Left ventricle myocardium inferior (tissue), 1 donor: ENCODE measurements at places on chromosomes 13 and 19.

GRCh38 chr13:77000475-77000874, 8.6 kb downstream of the CLN5 start:
- DNase-seq = no peak

DNA sequence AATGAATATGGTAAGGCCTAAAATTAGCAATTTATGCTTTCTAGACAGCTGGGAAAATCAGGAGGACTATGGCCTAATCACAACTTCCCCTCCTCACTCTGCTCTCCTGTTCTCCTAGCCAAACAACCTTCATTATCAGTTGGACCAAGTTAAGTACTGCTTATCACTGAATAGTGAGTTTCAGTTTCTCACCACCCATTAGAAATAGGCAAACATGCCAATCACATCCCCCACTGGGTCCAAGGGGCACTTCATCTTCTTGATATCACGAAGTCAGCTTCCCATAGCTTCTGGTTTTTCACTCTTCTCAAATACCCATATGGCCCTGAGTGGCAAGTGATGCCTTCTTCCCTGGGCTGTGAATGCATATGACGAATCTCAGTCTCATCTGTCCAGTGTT, 689.6 kb downstream of the SLITRK5 start:
- DNase-seq = no peak

GRCh38 chr13:35208587-35208986, 266.5 kb downstream of the NBEA start:
- no peak for DNase-seq

- DNase-seq = no peak
Observed at GRCh38 chr13:58876473-58876872, 1244.9 kb downstream of the PCDH17 start.

DNA sequence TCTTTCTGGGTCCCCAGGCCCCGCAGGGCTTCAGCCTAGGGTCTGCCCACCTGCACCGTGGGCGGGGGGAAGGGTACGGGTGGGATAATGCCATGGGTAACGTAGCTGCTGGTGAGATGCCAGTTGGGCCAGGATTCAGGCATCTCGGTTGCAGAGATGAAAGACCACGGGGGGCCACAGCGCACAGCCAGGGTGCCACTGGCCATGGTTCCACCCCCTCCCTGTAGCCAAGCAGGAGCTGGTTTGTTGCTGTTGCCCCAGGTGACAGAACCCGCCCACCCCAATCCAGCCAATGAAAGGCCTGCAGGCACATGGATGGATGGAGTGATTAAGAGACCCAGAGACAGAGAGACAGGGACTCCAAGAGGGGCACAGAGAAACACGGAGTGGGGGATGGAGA, 1.0 kb upstream of the CGB7 start:
- DNase-seq = no peak

GRCh38 chr13:101140936-101141335, 275.4 kb downstream of the NALCN start:
- no peak for DNase-seq

- DNase-seq = no peak
Observed at GRCh38 chr19:46487178-46487801, 8.4 kb downstream of the PNMA8B start.

DNA sequence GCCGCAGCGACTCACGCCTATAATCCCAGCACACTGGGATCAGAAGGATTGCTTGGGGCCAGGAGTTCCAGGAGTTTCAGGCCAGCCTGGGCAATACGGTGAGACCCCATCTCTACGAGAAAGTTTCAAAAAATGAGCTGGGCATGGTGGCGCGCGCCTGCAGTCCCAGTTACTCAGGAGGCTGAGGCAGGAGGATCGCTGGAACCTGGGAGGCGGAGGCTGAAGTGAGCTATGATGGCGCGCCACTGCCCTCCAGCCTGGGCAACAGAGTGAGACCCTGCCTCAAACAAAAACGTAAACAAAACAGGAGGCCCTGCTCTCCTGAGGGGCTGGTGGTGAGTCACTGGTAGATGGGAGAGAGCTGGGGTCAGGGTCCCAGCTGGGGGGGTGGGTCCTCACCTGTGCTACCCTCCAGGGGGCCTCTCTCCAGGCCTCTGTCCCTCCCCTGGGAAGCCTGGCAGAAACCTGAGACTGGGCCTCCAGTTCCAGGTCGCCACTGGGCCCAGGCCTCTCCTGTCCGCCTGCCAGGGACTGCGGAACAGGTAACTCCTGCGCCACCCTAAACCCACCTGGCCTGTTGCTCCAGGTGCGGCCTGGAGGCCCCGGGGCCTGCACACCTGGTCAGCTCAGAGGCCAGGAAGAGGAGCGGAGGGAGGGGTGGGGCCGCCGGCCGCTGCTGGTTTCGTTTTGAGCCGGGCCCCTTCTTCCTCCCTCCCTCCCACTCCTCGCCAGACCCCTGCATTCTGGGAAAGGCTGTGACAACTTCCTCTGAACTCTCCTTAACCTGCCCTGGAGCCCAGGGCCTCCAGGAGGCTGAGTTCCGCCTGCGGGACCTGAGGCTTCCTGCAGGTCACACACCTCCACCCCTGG, 17.2 kb upstream of the ZBTB7A start:
- DNase-seq = no peak

GRCh38 chr19:57708641-57709361, at the start of gene ZNF154:
Gene ZNF154 (minus strand): TSS chr19:57709204. CDS start chr19:57708971, 233 bp downstream.
- DNase-seq = peak; percentile 21

DNA sequence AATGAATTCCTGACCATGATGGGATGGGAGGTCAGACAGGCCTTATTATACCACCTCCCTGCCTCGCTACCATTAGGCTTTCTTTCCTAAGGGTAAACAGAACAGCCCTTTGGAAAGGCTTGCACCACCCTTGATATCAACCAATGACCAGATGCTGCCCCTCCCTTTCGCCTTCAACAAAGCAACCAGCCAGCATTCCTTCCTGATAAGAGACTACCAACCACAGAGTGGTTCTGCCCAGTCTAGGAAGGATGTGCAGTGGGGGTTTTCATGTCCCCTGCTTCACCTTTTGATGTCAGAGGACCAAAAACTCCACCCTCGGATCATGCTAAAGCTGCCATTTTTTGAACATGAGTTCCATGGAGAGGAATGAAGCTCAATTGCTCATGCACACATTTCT, 21.7 kb downstream of the TEX30 start:
- no peak for DNase-seq

GRCh38 chr19:35754370-35755130, 2.3 kb downstream of the HSPB6 start:
- DNase-seq = no peak

DNA sequence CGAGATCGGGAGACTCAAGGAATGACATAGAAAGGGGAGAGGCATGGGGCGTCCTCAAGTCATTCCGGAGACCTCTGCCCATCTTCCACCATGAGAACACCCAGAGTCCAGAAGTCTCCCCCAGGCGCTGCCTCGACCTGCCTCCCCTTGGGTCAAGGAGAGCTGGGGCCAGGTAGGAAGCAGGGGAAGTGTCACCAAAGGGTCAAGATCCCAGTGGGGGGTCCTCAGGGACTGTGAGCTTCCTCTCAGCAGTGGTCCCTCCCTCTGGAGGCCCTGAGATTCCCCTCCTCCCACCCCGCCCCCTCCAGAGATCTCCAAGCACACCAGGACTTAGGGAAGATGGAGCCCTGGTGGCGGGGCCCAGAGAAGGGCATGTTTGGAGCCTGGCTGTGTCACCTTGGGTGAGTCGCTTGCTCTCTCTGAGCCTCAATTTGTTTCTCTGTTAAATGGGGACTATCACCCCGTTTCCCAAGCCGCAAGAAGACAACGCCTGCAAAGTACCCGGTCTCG, 919 bp downstream of the DACT3 start:
- peak; percentile 22 for DNase-seq

DNA sequence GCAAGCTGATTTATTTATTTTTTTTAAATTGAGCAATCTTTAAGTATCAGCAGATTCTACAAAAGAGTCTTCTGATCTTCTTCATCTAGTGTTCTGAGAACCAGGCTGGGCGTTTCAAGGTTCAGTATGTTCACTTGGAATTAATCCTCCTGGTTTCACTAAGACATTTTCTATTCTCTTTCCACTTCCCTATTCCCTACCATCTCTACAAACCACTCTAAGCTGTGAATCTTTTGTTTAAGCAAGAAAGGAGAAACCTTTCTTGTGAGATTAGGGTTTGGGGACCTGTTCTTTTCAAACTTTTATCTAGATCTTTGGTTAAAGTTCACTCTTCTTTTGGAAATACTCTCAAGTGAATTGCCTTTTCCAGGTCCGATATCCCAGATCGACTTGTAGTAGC, 59.3 kb downstream of the URI1 start:
- DNase-seq = no peak

- no peak for DNase-seq
Observed at GRCh38 chr19:35122687-35123551, 7.3 kb downstream of the FXYD3 start.

GRCh38 chr19:7373862-7374261, 25.1 kb downstream of the ARHGEF18 start:
- no peak for DNase-seq

GRCh38 chr13:111844682-111845081, 222.3 kb upstream of the SOX1 start:
- DNase-seq = no peak

DNA sequence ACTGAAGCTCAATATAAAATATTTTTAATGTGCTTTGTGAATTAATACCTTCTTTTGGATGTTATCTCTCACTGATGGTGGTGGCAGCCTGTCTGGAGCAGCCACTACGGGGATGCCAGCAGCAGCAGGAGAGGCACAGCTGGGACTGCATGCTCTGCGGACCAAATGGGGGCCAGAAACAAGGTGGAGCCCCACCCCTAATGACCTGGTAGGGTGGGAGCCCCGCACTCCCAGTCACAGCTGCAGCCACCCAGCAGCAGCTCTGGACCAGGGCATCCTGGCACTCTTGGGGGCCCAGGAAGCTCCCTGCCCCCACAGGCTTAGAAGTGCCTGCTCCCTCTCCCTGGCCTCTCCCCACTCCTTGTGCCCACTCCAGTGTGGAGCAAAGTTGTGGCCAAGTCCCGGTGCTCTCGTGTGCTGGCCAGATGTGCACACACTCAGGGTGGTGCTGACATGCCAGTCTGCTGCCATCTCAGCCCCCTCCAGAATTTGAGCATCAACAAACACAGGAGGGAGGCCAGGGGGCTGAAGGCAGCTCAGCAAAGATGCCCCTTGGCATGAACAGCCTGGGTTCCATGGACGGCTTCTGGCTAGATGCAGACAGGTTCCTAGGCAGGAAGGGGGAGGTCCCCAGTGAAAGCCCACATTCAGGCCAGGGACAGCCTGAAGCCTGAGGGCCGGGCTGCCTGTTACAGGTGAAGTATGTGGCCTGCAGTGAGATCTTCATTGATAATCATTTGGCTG, 696.7 kb upstream of the SLITRK5 start:
- no peak for DNase-seq

DNA sequence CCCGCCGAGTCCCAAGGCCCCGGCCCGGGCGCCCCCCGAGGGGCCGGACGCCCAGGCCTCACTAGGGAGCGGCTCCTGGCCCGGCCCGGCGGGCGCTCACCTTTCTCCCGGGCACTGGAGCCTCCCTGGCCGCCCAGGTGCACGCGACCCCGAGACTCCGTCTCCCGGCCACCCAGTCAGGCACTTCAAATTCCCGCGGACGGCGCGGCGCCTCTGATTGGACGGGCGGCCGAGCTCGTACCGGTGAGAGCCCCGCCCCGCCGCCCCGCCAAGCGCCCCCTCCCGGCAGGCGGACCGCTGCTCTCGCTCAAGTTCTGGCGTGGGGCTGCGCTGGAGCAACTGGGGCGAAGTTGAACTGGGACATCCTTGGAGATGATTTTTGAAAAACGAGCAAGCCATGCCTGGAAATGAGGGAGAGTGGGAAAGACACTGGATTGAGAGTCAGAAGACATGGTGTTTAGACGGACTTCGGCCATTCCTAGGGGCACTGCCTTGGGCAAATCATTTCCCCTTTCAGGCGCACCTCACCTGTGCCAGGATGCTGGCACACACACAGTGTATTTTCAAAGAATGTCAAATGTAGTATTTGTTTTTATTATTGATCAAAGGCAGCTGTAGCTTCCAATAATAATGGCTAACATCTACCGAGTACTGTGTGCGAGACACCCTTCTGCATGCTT, 485.3 kb downstream of the UQCRFS1 start:
- no peak for DNase-seq

DNA sequence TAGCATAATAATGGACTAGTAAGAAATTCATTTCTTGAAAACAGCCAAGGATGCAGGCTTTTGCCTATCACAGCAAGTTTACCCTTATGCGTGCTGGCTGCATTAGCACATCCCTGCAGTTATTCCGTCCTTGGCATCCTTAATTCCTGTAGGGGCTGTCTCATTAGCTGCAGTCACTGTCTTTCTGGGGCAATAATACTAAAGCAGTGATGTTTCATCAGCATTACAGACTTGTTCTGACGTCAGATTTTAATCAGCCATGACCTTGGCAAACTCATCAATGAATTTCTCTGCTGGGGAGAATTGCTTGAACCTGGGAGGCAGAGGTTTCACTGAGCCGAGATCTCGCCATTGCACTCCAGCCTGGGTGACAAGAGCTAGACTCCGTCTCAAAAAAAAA, 103.7 kb downstream of the RXFP2 start:
- DNase-seq = no peak

DNA sequence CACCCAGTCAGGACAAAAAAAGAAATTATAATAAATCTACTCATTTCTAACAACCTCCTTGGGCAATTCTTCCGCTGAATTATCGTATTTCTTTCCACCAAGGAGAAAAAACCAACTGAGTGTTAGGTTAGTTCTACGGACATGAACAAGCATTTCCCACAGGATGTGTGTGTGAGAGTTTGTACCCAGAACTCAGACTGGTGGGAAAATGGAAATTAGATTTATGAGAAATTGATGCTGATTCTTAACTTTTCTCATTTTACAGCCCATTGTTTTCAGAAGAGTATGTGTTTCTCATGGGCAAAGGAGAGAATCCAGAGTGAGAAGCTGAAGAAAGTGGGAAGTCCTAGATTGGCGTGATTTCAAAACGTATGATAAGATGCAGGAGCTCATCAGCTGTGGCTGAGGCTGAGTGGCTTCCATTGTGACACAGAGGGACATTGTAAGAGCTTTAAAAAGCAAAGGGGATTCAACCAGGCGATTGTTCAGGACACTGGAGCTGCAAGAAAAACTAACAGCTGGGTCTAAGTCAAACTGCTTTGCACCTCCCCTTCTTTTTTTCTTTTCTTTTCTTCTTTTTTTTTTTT, 184.7 kb upstream of the ARGLU1 start:
- DNase-seq = no peak

GRCh38 chr13:35474496-35475211, 1.8 kb downstream of the MAB21L1 start:
- DNase-seq = no peak

DNA sequence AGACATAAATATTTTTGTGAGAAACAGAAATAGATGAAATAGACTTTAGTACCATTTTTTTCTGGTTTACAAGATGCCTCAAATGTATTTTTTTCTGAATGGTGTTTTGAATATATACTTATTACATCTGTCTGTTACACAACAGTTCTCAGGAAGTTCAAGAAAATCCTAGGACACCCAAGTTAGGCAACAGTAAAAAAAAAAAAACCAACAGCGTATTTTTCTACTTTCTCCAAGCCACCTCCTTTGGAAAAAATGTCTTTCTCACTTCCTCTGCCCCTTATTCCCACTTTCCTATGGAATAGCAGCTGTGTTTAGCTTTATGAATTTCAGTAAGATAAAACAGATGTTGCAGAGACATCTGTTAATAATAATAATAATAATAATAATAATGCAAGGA, 489.6 kb upstream of the KLF12 start:
- DNase-seq = no peak
